ENCODE measurements at places on chromosomes 5 and 9. TPM values are rescaled to one million over a fixed set of nuclear protein-coding genes. Genes with fewer than 3 reads are reported as not detected.

The CREBRF gene
- 12.8 TPM for polyA plus RNA-seq

The CARD9 gene
- polyA plus RNA-seq = 3.5 TPM

The SUSD1 gene
- polyA plus RNA-seq = 6.4 TPM

The LCNL1 gene
- polyA plus RNA-seq = 5.0 TPM

The SYNPO gene
- 10.0 TPM for polyA plus RNA-seq

The PCDHGA12 gene
- polyA plus RNA-seq = 0.71 TPM

The GFI1B gene
- 0.34 TPM for polyA plus RNA-seq

The MVB12B gene
- polyA plus RNA-seq = 11.5 TPM

The SEMA4D gene
- polyA plus RNA-seq = 62.1 TPM

The PTGES gene
- polyA plus RNA-seq = 7.8 TPM

The PCDHB11 gene
- polyA plus RNA-seq = 0.37 TPM

The FAM153A gene
- polyA plus RNA-seq = 32.7 TPM
